H1 (cell line): ENCODE measurements at places on chromosomes 4 and X. TPM values are rescaled to one million over a fixed set of nuclear protein-coding genes. Genes with fewer than 3 reads are reported as not detected.

- no peaks in the 10 kb centered on the region for H3K27me3 ChIP-seq
- H3K27ac ChIP-seq, result no peak overlapping the region
- no peaks in the 10 kb centered on the region for H3K4me1 ChIP-seq
These were observed 101.4 kb downstream of the ADAMTS3 start for GRCh38 chr4:72467633-72468032.

- H3K27me3 ChIP-seq, result no peaks in the 10 kb centered on the region; the same call in 1 of the 2 replicates
- H3K4me3 ChIP-seq, result peak overlapping the region; percentile 56
- H3K27ac ChIP-seq, result no peak overlapping the region
- H3K4me1 ChIP-seq, result no peaks in the 10 kb centered on the region
- H3K36me3 ChIP-seq, result no peaks in the 10 kb centered on the region
These were observed 104.0 kb downstream of the FAM53A start for GRCh38 chr4:1579901-1580691.

GRCh38 chr4:35228313-35228712, 1016.0 kb downstream of the ARAP2 start:
- no peak overlapping the region for H3K27ac ChIP-seq
- no peaks in the 10 kb centered on the region for H3K36me3 ChIP-seq
- no peak for DNase-seq
- no peaks in the 10 kb centered on the region for H3K4me1 ChIP-seq

DNA sequence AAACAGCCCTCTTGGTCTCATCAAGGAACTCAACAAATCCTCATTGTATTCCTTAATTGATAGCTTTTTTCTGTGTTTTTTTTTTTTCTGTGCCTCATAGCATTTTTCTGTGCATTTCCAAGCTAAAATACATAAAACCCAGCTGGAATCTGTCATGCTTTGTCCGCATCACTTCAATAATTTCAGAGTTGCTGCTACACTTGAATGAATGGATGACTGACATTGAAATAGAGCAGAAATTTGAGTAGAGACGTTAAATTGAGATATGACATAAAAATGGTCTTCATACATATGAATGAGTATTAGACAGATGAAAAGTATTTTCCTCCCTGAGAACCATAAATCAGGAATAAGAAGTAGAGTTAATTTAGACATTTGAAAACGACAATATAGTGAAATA, 593.2 kb downstream of the TMA16 start:
- H3K4me1 ChIP-seq, result no peaks in the 10 kb centered on the region
- H3K27ac ChIP-seq, result no peak overlapping the region
- DNase-seq, result no peak
- H3K4me3 ChIP-seq, result no peak overlapping the region

GRCh38 chr4:166399021-166399420, 526.0 kb downstream of the TLL1 start:
- H3K27ac ChIP-seq, result no peak overlapping the region
- DNase-seq, result no peak
- no peaks in the 10 kb centered on the region for H3K4me1 ChIP-seq

DNA sequence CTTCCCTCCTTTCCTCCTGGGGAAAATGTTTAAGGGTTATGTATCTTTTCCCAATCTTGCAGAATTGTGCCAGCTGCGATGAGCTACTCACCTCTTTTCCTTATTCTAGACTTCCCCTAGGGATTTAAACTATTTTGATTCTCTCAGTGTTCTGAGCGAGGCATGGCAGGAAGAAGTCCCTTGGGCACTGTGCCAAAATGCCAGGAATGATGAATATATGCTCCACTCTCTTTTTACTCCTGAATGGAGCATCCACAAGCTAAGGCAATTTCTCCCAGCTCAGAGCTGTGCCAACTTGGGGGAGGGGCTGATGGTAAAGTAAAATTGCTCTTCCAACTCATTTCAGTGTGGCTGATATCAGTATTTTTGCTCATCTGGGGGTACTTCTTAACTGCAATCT, 4.0 kb upstream of the C4orf17 start:
- no peaks in the 10 kb centered on the region for H3K4me1 ChIP-seq
- DNase-seq, result no peak
- H3K4me3 ChIP-seq, result no peak overlapping the region
- no peaks in the 10 kb centered on the region for H3K36me3 ChIP-seq
- H3K27me3 ChIP-seq, result no peaks in the 10 kb centered on the region

GRCh38 chr4:71814433-71814832, 30.6 kb upstream of the GC start:
- no peaks in the 10 kb centered on the region for H3K4me1 ChIP-seq
- H3K27ac ChIP-seq, result no peak overlapping the region
- no peak overlapping the region for H3K4me3 ChIP-seq
- no peaks in the 10 kb centered on the region for H3K36me3 ChIP-seq
- H3K27me3 ChIP-seq, result no peaks in the 10 kb centered on the region
- DNase-seq, result peak; percentile 67

DNA sequence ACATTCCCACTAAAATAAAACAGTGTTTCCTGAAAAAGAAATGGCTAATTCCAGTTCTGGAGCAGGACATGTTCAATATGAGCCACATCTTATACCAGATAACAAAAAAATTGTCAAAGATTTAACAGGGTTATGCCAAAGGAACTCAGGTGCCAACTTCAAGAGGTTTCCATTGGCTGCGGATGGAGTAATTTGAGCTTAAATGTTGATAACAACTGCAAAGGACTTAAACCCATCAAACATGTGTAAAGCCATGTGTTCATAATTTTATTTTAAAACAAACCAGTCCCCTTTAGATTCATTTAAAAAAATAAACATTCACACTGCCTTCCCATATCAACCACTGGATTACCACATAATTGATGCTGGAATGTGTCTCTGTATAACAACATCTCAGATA, 156.4 kb upstream of the PCDH18 start:
- no peak overlapping the region for H3K4me3 ChIP-seq
- DNase-seq, result no peak
- no peaks in the 10 kb centered on the region for H3K27me3 ChIP-seq

- no peaks in the 10 kb centered on the region for H3K4me1 ChIP-seq
- no peak overlapping the region for H3K27ac ChIP-seq
- DNase-seq, result no peak
- H3K27me3 ChIP-seq, result no peaks in the 10 kb centered on the region
- peaks cover 15% of the 10 kb centered on the region for H3K36me3 ChIP-seq
- no peak overlapping the region for H3K4me3 ChIP-seq
These were observed 60.8 kb downstream of the USP9X start for GRCh38 chrX:41145920-41146608.

DNA sequence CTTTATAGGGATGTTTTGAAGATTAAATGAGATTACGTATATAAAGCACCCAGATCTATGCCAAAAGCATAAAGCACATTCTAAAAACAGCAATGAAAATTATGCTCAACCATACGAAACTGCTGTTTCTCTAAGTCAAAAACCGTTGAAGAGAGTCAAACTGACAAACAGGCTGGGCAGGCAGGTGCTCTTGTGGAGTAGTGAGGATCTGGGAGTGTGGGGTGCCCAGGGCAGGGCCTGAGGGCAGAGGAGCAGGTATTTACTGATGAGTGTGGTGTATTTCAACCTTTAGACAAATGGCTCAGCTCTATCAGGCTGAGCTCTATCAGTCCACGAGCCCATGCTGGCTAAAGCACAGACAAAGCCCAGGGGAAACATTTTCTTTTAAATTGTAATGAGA, 40.4 kb downstream of the RELL1 start:
- no peak overlapping the region for H3K4me3 ChIP-seq
- H3K36me3 ChIP-seq, result peaks cover 4% of the 10 kb centered on the region; the same call in 1 of the 2 replicates
- no peaks in the 10 kb centered on the region for H3K27me3 ChIP-seq

DNA sequence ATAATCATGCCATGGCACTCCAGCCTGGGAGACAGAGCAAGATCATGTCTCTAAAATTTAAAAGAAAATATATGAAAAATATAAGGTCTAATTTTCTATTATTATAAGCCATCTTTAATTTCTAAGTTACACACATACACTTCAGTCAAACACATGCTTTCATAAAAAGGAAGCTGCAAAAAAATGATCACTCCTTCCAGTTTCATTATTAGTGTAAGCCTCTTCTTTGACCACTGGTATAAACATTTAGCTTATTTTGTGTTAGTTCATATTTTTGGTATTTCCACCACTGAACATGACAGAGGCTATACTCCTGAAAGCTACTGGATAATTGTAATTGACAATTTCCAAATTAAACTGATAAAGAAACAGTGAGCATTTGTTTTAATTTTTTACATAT, 163.3 kb upstream of the USP38 start:
- DNase-seq, result no peak
- no peak overlapping the region for H3K27ac ChIP-seq
- no peak overlapping the region for H3K4me3 ChIP-seq
- no peaks in the 10 kb centered on the region for H3K4me1 ChIP-seq
- no peaks in the 10 kb centered on the region for H3K27me3 ChIP-seq
- H3K36me3 ChIP-seq, result no peaks in the 10 kb centered on the region

GRCh38 chr4:186952709-186953108, 229.1 kb upstream of the FAT1 start:
- no peak for DNase-seq
- no peaks in the 10 kb centered on the region for H3K4me1 ChIP-seq
- no peak overlapping the region for H3K27ac ChIP-seq
- H3K27me3 ChIP-seq, result no peaks in the 10 kb centered on the region

DNA sequence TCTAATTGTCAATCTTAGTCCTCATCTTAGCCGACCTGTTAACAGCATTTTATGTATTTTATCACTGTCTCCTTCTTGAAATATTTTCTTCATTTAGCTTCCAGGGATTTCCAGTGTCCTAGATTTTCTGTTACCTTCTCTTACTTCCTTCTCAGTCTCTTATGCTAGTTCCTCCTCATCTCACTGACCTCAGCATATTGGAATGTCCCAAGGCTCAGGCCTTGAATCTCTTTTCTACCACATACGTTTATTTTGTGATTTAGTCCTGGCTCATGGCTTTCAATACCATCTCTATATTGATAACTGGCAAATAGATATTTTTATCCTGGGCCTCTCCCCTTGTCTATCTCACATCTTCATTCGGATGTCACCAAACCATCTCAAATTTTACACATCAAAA, 61.1 kb downstream of the IQCM start:
- H3K27me3 ChIP-seq, result no peaks in the 10 kb centered on the region
- no peak overlapping the region for H3K4me3 ChIP-seq
- no peak for DNase-seq
- H3K27ac ChIP-seq, result no peak overlapping the region
- H3K36me3 ChIP-seq, result no peaks in the 10 kb centered on the region

DNA sequence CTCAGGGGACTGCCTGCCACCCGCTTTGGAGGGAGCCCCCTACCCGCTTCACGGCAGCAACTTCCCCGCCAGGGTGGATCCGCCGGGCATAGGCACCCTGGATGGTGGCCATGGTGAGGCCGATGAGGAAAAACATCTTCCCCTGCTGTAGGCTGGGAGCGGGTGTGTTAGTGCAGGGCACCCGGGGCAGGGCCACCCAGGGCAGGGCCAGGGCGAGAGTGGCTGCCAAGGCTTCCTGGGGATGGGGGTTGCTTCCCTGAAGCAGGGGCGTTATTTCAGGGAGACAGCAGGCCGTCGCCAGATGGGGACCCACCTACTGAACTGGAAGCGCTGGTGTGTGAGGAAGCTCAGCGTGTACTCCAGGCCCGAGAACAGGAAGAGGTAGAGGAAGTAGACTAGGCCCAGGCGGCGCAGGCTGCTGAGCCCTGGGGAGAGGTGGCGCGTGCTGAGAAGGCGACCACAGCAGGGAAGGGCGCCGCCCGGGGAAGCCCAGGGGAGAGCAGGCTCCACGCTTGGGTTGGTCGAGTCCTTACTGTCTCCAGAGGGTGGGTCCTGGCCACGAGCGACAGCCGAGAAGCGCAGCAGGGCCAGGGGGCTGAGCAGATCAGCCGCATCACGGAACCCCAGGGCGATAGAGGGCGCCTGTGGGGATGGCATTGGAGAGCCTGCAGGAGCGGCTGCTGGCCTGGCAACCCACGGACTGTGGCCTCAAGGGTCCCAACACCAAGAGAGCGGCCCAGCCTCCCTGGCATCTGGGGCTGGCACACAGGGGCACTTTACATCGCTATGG, 31.5 kb downstream of the NOP14 start:
- H3K4me1 ChIP-seq, result peaks cover 14% of the 10 kb centered on the region
- no peak overlapping the region for H3K27ac ChIP-seq

- H3K36me3 ChIP-seq, result no peaks in the 10 kb centered on the region
- H3K4me3 ChIP-seq, result no peak overlapping the region
These were observed 47.2 kb downstream of the SYNPO2 start for GRCh38 chr4:118935819-118936218.

GRCh38 chr4:170093973-170094535, 4.3 kb upstream of the AADAT start:
- no peak for DNase-seq
- no peak overlapping the region for H3K27ac ChIP-seq
- H3K36me3 ChIP-seq, result no peaks in the 10 kb centered on the region
- peaks cover 3% of the 10 kb centered on the region; the same call in 1 of the 2 replicates for H3K27me3 ChIP-seq

GRCh38 chr4:161817914-161818313, 345.9 kb downstream of the FSTL5 start:
- H3K4me3 ChIP-seq, result no peak overlapping the region
- no peaks in the 10 kb centered on the region for H3K36me3 ChIP-seq
- no peaks in the 10 kb centered on the region for H3K4me1 ChIP-seq
- no peak for DNase-seq
- no peaks in the 10 kb centered on the region for H3K27me3 ChIP-seq
- H3K27ac ChIP-seq, result no peak overlapping the region

DNA sequence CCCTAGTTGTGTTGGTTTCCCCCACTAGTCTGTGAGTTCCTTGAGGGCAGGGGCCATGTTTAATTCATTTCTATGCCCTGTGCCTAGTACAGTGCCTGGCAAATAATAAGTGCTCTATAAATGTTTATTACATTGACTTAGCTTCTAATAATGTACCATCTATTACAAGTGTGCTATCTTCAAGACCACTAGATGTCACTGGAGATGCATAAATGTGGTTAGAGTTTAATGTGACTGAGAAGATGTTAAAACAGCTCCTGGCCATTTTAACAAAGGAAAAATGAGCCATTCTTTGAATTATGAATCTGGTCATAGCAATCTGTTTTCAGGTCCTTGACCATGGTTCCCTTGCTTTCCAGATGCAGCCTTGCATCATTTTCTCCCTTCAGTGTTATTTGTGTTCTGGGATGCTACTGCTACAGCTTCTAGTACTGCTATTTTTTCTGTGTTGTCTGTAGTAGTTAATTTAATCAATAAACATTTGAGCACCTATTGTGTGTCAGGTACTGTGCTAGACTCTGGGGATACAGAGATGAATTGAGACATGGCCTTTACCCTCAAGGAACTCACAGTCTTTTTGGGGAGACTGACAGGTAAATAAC, 43.2 kb downstream of the SLC9A6 start:
- no peaks in the 10 kb centered on the region for H3K27me3 ChIP-seq
- no peaks in the 10 kb centered on the region; the same call in 1 of the 2 replicates for H3K36me3 ChIP-seq
- no peak overlapping the region for H3K4me3 ChIP-seq
- H3K4me1 ChIP-seq, result no peaks in the 10 kb centered on the region
- DNase-seq, result no peak

Gene CACNA1F
- 0.77 and 0.84 TPM in 2 replicates for total RNA-seq

Gene UBE2K
- 169 and 174 TPM in 2 replicates for total RNA-seq

Gene SSX2B
- not detected in 2 replicates for total RNA-seq

Gene FHDC1
- 27.7 and 28.6 TPM in 2 replicates for total RNA-seq

Gene RRAGB
- total RNA-seq, result 4.6 and 5.8 TPM in 2 replicates

Gene ANKRD17
- 87.1 and 93.7 TPM in 2 replicates for total RNA-seq

Gene CT45A1
- not detected in 2 replicates for total RNA-seq

Gene SMARCA1
- total RNA-seq, result 54.4 and 55.8 TPM in 2 replicates

Gene ETDB
- not detected in 2 replicates for total RNA-seq

Gene APELA
- total RNA-seq, result 60.2 and 65.2 TPM in 2 replicates
